Gastrocnemius medialis (tissue), 4 donors: ENCODE measurements at places on chromosomes 16 and 17.

- DNase-seq = no peak
These were observed 55.9 kb downstream of the CDK12 start for GRCh38 chr17:39517224-39517623.

DNA sequence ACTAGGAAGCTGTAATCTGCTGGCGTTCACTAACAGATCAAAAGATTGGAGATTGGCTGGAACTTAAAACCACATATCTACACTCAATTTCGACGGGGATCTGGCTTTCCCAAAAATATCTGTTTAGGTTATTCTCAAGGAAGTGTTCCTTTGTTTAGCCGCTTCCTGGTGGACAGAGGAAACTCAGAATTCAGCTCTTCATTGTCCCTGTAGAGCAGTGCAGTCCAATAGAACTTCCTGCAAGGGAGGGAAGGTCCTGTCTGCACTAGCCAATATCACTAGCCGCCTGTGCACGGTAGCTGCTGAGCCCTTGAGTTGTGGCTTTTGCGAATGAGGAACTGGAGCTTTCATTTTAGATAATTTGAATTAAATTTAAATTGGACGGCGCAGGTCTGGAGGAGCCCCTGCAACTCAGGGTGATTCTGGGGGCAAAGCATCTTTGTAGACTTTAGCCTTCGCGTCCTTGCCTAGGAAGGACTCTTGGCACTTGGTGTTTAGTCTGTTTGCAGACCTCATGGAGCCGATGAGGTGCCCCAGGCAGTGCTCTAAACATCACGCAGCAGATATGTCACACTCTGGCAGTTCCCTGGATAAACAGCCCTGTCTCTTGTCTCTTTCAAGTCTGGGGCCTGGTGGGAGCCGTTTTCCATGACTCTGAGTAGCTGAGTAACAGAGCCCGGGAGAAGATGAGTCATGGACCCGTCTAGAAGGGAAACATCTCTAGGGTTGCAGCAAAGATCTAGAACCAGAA lies 122.2 kb downstream of the CCDC182 start:
- no peak for DNase-seq

- no peak for DNase-seq
These were observed 207.0 kb upstream of the COX10 start for GRCh38 chr17:13862346-13862745.

DNA sequence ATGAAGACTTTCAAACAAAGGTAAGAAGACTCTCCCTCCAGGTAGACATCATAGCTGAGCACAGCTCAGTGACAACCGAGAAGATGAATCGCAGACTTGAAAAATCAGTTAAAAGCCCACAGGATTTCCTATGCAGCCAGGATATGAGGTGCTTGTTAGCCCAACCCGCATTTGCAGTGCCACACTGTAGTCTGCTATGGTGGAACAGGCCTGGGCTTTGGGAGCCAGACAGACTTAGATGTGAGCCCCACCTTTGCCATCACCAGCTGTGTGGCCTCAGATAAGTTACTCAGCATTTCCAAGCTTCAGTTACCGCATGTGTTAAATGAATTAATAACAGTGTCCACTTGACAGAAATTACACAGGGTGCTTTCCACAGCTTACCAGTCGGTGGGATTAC lies 204.4 kb upstream of the HS3ST3A1 start:
- no peak for DNase-seq

DNA sequence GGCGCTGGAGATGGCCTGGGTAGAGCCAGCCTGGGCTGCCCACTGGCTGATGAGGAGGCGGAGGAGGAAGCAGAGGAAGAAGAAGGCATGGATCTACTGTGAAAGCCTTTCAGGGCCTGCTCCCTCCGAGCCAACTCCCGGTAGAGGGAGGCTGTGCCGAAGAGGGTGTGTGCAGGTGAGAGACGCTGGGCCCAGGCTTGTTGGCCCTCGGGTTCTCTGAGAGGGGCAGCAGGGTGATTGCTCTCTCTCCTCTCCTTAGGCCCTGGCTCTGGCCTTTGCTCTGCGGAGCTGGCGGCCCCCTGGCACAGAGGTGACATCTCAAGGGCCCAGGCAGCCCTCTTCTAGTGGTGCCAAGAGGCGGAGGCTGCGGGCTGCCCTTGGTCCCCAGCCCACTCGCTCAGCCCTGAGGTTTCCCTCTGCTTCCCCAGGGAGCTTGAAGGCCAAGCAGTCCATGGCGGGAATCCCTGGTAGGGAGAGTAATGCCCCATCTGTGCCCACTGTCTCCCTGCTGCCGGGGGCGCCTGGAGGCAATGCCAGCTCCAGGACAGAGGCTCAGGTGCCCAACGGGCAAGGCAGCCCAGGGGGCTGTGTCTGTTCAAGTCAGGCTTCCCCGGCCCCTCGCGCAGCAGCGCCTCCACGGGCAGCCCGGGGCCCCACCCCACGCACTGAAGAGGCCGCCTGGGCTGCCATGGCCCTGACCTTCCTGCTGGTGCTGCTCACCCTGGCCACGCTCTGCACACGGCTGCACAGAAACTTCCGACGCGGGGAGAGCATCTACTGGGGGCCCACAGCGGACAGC lies 3.6 kb downstream of the TP53I13 start:
- DNase-seq = no peak

DNA sequence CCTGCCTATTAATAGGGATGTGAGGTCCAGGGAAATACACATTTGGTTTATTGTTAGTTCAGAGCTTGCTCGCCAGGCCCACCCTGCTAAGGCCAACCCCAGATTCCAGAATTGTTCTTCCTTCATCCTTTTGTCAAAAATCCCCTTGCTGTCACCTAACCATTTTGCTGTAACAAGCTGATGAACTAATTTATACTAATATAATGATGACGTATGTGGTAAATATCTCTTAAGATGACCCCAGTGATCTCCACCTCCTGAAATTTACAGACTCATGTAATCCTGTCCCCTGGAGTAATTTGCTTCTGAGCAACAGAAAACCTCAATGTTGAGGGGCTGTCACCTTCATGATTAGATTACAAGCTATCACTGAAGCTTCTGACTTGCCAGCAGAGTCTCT lies 236.3 kb upstream of the N4BP1 start:
- DNase-seq = no peak

- no peak for DNase-seq
These were observed 195.9 kb upstream of the C17orf78 start for GRCh38 chr17:37179893-37180292.

GRCh38 chr16:56657555-56658326 lies at the start of gene MT1F:
Gene MT1F, plus strand, starts transcription at chr16:56657959. Its CDS starts 100 bp downstream, at chr16:56658059.
- DNase-seq = peak; percentile 71

GRCh38 chr17:43033948-43034881 lies 9.2 kb downstream of the RND2 start:
- no peak for DNase-seq

DNA sequence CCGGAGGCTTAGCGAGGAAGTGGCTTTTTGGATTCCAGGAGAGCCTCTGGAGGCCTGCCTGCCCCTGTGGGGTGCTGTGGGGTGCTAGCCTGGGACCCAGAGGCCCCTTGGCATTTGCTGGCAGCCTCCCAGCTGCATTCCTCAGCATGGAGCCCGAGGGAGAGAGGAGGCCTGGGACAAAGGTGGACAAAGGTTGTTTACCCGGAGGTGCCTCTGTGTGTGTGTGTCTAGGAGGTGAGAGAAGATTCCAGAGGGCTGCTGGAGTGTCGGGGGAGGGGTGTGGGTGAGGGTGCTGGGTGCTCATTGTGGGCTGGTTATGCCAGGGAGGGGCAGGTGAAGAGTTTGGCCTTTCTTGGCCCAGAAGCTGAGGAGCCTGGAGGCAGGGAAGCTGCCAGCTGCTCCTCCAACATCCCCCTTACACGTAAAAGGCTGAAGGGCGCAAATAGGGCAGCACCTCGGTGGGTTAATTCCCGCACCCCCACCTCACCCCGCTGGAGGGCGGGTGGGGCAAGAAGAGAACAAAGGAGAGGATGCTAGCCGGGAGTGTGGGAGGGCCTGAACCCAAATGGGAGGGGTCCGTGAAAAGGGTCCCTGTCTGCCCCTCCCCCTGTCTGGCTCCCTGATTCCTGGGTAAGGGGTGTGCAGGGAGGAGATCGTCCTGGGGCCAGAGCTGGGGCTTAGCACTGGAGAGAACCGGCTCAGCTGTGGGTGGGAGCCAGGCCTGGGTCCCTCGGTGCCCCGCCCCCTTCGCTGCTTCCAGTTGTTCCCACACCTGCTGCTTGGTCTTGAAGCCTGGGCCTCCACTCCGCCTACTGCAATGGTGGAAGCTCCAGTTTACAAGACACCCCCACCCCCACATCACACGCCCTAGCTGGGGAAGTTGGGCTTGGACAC lies 9.9 kb downstream of the HEXIM2 start:
- DNase-seq = peak; percentile 70

DNA sequence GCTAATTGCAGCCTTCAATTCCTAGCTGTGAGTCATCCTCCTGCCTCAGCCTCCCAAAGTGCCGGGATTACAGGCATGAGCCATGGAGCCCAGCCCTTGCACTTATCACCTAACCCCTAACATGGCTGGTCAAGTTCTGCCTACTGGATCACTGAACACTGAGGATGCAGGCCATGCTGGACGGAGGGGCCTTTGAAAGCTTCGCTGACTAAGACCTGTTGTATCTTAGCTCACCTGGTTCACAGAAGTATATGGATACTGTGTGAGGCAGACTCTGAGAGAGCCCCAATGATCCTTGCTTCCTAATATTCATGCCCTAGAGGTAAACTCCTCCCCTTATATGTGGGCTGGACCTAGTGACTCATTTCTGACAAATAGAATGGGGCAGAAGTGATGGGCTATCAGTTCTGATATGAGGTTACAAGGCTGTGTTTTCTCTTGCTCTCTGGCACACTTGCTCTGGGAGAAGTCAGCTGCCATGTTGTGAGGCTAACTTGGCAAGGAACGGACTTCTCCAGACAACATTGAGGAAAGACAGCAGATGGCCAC lies 11.7 kb upstream of the TMIGD1 start:
- no peak for DNase-seq

- DNase-seq = no peak
These were observed 59.3 kb downstream of the RMI2 start for GRCh38 chr16:11404603-11405002.

DNA sequence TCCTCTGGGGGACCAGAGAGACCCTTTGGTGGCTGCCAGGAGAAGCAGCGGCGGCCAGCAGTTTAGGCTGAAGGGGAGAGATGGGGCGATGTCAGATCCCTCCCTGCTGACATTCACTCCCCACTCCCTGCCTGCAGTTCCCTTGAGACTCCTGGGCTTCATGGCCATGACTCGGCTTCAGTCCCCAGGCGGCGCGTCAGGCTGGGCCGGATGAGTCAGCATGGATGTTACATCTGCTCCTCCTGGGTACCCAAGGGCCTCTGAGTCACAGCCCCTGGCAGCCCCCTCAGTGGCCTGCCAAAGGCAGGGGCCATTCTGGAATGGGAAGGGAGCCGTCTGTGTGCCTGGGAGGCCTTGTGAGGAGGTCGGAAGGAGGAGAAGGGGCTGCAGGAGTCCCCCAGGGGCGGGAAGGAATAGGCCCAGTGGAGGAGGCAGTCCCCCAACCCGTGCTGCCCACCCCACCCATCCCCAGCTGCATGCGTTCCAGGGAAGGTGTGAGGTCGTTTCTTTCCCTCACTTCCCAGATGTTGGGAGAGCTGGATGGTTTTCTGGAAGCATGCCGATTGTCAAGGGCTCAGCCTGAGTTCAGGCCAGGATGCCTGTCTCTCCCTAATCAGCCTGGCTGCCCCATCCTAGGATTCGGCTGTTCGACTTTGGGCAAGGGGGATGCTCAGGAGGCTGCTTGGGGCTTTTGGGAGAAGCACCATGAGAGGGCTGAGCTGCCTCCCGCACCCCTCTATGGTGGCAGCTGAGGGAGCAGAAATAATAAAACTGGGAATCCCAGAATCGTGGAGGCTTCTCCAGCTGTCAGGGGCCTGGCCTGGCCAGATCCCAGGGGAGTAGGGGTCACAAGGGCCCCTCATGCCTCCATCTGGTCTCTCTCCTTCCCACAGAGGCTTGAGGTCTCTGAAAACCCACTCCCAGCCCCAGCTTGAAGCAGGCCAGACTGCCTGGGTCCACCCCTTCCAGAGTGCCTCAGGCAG lies 9.7 kb downstream of the RHBDL3 start:
- DNase-seq = no peak

GRCh38 chr17:50280068-50280467 lies 5.8 kb downstream of the TMEM92 start:
- DNase-seq = no peak

DNA sequence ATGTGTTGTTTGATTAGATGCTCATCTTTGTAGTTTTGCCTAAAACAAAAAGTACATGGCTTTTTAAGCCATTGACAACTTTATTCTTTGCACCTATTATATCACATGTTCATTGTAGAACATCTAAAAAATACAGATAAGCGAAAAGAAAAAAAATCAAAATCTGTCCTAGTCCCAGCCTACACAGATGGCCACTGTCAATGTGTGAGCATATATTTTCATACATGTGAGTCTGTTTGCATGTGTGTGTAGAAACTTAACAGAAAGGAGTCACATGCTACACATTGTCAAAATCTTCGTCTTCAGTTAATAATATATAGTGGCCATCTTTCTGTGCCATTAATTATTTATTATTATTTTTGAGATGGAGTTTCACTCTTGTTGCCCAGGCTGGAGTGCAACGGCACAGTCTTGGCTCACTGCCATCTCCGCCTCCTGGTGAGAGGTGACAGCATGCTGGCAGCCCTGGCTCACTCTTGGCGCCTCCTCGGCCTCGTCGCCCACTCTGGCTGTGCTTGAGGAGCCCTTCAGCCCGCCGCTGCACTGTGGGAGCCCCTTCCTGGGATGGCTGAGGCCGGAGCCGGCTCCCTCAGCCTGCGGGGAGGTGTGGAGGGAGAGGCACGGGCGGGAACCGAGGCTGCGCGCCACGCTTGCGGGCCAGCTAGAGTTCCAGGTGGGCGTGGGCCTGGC lies 68.5 kb upstream of the AMZ2 start:
- no peak for DNase-seq
